ENCODE measurements at places on chromosomes 4 and X. TPM values are rescaled to one million over a fixed set of nuclear protein-coding genes. Genes with fewer than 3 reads are reported as not detected.
A peak's percentile ranks its signal among the peaks of the same experiment; 100 is the strongest.

DNA sequence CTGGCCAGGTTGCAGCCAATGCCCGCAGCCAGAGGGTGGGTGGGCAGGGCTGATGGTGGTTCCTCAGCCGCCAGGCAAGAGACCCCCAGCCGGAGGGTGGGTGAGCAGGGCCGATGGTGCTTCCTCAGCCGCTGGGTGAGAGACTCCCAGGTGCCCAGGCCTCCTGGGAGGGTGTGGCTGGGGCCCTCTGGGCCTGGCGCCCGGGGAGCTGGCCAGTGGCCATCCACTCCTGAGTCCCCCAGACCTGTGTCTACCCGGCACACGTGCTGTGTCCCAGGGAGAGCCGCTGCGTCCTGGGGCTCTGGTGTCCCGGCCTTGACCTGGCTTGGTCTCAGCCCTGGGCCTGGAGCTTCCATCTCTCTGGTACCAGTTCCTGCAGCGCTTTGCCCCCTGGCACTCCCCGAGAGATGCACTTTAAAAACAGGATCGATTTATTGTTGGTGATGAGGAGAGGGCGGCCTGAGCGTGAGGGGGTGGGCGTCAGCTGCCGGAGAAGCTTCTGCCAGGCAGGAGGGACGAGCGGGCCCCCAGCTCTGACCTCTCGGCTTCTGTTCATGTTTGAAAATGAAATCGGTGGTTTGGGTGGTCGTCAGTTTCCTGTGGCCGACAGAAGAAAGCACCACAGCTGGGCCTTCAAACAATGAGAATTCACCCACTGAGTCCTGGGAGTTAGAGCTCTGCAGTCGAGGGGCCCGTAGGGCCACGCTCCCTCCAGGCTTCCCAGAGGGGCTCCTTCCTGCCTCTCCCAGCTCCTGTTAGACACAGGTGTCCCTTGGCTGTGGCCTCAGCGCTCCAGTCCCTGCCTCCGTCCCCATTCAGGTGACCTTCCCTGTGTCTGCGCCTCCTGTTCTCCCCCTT lies 6.5 kb downstream of the DOK7 start:
- peaks cover 3% of the 10 kb centered on the region for H3K27me3 ChIP-seq
- H3K4me1 ChIP-seq, result no peaks in the 10 kb centered on the region
- H3K4me3 ChIP-seq, result no peak overlapping the region
- DNase-seq, result no peak

The ADGRG4 gene
- total RNA-seq, result not detected

- no peaks in the 10 kb centered on the region for H3K36me3 ChIP-seq
- no peaks in the 10 kb centered on the region for H3K4me1 ChIP-seq
- no peak overlapping the region for H3K4me3 ChIP-seq
- H3K27me3 ChIP-seq, result no peaks in the 10 kb centered on the region
- no peak overlapping the region for H3K27ac ChIP-seq
These were observed 63.1 kb downstream of the RTL9 start for GRCh38 chrX:110421500-110422455.

The PABPC4L gene
- total RNA-seq, result not detected

GRCh38 chrX:67949270-67949669 lies 405.4 kb downstream of the AR start:
- no peak overlapping the region for H3K4me3 ChIP-seq
- H3K27ac ChIP-seq, result no peak overlapping the region
- no peaks in the 10 kb centered on the region for H3K4me1 ChIP-seq

DNA sequence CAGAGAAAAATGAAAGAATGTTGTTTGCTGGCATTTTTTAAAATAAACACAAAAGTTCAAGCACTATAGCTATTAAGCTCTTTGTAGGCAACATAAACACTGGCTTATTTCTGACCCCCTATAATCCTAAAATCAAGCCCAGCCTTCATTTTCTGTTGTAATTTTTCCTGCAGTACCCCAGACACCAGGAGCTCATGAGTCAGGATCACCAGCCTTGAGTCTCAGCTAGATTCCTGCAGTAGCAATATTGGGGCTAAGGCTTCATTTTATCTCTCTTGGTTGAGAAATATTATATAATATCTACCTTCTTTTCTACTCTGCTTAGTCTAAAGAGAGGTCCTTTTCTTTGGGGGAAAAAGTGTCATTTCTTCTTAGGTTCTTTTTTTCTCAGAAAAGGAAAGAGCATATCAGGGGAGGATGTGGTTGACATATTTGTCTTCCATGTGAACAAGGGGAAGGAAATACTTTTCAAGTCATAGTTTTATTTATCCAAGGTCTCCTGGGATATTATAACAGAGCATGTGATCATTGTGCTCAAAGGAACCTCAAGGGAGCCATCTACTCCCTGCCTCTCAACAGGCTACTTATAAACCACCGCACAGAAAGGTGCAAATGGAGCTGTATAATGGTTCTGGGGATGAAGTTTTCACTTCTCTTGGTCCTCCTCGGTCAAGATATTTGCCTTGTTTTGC lies 678.3 kb upstream of the NR3C2 start:
- no peak overlapping the region for H3K4me3 ChIP-seq
- no peaks in the 10 kb centered on the region for H3K27me3 ChIP-seq
- H3K4me1 ChIP-seq, result no peaks in the 10 kb centered on the region
- H3K27ac ChIP-seq, result no peak overlapping the region
- DNase-seq, result no peak

DNA sequence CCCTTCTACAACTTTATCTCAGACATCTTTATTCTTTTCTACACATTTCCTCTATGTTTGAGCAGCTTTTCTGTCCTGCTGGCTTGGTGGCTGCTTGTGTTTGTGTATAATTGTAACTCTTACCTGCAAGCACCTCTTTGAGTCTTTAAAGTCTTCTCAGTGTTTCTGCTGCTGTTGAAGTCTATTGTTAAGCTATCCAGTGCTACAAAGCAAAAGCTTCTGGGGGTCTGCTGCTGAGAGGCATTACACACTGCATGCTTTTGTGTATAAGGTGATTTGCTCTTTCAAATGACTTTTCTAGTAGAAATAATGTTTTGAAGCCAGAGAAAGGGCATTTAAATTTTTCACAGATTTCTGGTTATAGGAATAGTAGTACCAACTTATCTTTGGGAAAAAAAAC lies 241.8 kb downstream of the DTHD1 start:
- H3K4me1 ChIP-seq, result no peaks in the 10 kb centered on the region
- no peak overlapping the region for H3K4me3 ChIP-seq
- H3K27ac ChIP-seq, result no peak overlapping the region
- no peaks in the 10 kb centered on the region for H3K27me3 ChIP-seq
- H3K36me3 ChIP-seq, result no peaks in the 10 kb centered on the region

The TMPRSS11B gene
- total RNA-seq, result not detected

DNA sequence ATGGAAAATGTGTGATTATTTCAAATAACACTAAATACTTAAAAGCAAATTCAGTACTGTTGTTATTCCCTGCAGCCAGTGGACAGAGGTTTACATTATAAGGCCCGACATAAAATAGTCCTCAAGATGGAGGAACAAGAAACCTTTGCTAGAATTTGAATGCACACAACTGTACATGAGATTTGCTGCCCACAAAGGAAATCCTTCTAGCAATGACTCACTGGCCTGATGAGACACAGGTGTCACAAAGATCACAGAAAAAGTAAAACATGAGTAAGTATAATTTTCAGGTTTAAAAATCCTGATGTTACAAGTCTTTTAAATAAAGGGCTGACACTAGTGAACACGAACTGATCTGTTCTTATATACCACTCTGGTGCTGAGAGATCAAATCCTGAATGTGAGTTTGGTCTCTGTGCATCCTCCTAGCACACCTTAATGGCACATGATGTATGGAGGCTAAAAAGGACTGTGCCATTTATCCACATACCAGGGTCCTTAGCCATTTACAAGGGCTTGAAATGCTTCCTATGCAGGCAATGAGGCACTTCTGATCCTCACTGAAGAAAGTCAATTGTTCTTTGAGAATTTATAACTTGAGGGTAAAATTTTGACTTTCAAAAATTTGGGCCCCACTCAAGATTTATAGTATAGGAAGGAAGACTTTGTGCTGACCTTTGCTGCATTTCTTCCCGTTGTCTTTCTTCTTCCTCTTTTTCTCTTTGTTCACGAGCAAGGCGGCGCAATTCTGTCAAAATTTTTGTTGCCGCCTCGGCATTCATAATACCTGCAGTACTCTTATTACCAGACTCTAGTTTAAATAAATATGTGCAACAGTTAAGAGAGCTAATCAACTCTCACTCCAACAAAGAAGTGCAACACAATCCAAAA lies 23.0 kb downstream of the MAP7D3 start:
- peaks cover 19% of the 10 kb centered on the region for H3K36me3 ChIP-seq
- no peaks in the 10 kb centered on the region for H3K27me3 ChIP-seq

DNA sequence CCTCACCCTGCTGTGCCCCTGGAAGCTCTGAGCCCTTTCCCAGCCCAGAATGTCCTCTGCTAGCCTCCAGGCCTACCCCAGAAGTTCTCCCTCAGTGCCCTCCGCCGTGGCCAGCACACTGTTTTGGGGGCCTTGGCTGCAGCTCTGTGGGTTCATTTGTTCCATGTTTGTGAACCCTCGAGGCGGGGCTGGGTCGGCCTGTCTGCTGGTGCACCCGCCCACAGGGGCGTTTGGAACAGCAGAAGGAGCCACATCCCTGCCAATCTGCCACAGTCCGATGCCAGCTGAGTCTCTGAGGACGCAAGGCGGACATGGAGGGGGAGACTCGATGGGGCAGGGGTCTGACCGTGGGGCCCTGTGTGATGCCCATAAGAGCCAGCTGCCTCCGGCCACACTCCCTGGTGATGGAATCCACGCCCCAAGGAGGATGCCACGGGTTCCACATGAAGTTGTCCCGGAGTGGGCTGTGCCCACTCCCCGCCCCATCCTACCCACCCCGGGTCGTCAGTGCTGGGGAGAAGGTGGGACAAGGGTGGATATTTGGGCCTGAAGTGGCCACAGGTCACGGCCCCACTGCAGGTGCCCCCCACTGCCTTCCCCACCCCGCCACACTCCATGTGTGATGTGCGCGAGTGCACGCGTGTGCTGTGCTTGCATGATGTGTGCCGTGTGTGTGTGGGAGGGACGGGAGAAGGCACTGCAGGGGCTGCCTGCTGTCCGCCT lies 7.1 kb downstream of the ATP5ME start:
- H3K4me3 ChIP-seq, result no peak overlapping the region
- peak; percentile 26 for DNase-seq
- H3K4me1 ChIP-seq, result peaks cover 6% of the 10 kb centered on the region
- H3K27me3 ChIP-seq, result no peaks in the 10 kb centered on the region
- no peak overlapping the region for H3K27ac ChIP-seq
- H3K36me3 ChIP-seq, result peaks cover 11% of the 10 kb centered on the region

GRCh38 chrX:7088968-7089615 lies 58.4 kb upstream of the STS start:
- peak overlapping the region; percentile 39 for H3K4me3 ChIP-seq
- peaks cover 33% of the 10 kb centered on the region for H3K4me1 ChIP-seq
- no peaks in the 10 kb centered on the region for H3K27me3 ChIP-seq
- H3K36me3 ChIP-seq, result peaks cover 4% of the 10 kb centered on the region

DNA sequence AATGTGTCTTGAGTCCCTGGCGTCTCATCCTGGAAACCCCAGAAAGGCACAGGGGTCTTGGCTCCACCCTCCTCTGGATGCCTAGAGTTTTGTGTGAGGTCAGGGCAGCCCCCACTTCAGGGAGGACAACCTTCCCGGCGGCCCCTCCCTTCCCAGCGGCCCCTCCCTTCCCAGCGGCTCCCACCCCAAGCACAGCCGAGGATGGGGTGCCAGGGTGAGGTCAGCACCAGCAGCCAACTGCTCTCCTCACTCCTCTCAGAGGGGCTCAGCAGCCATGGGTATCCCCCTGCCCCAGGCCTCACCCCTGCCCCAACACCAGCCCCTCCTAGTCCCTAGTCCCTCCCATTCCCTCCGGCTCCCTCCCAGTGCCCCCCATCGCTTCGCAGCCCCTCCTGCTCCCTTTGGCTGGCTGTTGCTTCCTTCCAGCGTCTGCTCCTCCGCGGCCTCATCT lies 17.4 kb downstream of the DGKQ start:
- no peak for DNase-seq
- no peak overlapping the region for H3K4me3 ChIP-seq

The TEX28 gene
- not detected for total RNA-seq

The FSTL5 gene
- total RNA-seq, result not detected

DNA sequence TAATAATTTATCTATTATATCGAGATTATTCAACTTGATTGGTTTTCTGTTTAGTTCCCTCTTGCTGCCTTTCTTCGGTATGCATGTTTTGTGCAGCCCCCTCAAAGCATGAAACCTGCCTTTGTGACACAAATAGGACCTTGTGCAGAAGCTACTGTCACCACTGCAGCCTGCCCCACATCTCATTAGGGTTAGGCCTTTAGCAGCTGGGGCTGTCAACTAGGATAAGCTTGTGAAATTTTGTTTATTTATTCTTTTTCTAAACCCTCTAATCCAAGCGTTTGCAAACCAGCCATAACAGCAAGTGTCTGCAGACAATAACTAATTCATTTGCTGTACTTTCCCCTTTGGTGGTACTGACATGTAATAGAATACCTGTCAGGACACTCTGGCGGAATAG lies 258.9 kb downstream of the RCHY1 start:
- no peak for DNase-seq
- H3K4me1 ChIP-seq, result no peaks in the 10 kb centered on the region
- no peaks in the 10 kb centered on the region for H3K36me3 ChIP-seq
- H3K27me3 ChIP-seq, result no peaks in the 10 kb centered on the region

GRCh38 chr4:165079476-165079875 lies 25.8 kb downstream of the TRIM75 start:
- no peak overlapping the region for H3K4me3 ChIP-seq
- DNase-seq, result no peak
- no peak overlapping the region for H3K27ac ChIP-seq
- no peaks in the 10 kb centered on the region for H3K27me3 ChIP-seq
- H3K36me3 ChIP-seq, result peaks cover 8% of the 10 kb centered on the region

- no peaks in the 10 kb centered on the region for H3K27me3 ChIP-seq
- no peaks in the 10 kb centered on the region for H3K36me3 ChIP-seq
- H3K4me1 ChIP-seq, result peaks cover 7% of the 10 kb centered on the region
- peak; percentile 38 for DNase-seq
- peak overlapping the region; percentile 54 for H3K27ac ChIP-seq
These were observed 8.5 kb upstream of the AKAP17A start for GRCh38 chrX:1582686-1583437.

- H3K36me3 ChIP-seq, result no peaks in the 10 kb centered on the region
- H3K27me3 ChIP-seq, result peaks cover 2% of the 10 kb centered on the region
- H3K4me1 ChIP-seq, result peaks cover 3% of the 10 kb centered on the region
- no peak for DNase-seq
- no peak overlapping the region for H3K27ac ChIP-seq
- no peak overlapping the region for H3K4me3 ChIP-seq
These were observed 79.5 kb upstream of the IRF2 start for GRCh38 chr4:184553891-184554290.

GRCh38 chr4:3781997-3782930 lies 16.1 kb downstream of the ADRA2C start:
- no peak overlapping the region for H3K27ac ChIP-seq
- no peaks in the 10 kb centered on the region for H3K36me3 ChIP-seq
- no peak for DNase-seq
